SW 1271 (cell line): ENCODE measurements at places on chromosomes 7 and 10.

DNA sequence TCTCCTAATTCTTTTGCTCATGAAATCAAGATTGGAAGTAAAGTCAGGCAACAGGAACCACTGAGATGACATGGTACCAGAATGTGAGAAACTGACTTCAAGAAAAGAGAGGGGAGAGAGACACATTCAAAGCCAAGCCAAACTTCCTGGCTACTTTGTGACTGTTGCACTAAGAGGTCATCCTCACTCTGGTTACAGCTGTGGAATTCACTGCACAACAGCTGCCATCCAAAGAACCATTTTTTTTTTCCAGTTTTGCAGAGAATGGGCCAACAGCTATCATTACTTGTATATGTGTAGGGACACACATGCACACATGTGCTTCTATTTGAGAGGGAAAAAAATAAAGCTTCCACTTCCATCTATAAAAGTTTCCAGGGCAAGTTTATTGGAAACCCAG is 203.5 kb downstream of the GLI3 start:
- DNase-seq, result no peak

DNA sequence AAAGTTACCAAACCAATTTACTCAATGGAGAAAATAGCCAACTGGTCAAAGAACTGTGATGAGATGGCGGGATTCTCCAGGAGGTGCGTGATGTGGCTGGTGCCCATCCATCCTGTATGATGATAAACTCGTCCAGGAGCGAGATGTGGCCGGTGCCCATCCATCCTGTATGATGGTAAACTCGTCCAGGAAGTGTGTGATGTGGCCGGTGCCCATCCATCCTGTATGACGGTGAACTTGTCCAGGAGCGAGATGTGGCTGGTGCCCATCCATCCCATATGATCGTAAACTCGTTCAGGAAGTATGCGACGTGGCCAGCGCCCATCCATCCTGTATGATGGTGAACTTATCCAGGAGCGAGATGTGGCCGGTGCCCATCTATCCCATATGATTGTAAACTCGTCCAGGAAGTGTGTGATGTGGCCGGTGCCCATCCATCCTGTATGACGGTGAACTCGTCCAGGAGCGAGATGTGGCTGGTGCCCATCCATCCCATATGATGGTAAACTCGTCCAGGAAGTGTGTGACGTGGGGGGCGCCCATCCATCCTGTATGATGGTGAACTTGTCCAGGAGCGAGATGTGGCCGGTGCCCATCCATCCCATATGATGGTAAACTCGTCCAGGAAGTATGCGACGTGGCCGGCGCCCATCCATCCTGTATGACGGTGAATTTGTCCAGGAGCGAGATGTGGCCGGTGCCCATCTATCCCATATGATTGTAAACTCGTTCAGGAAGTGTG is 496.2 kb downstream of the DNAJB6 start:
- DNase-seq, result no peak

- no peak for DNase-seq
Measured at GRCh38 chr7:464454-465401, 54.9 kb downstream of the PDGFA start.

- DNase-seq, result no peak
Measured at GRCh38 chr10:34187201-34187600, 627.9 kb downstream of the PARD3 start.

DNA sequence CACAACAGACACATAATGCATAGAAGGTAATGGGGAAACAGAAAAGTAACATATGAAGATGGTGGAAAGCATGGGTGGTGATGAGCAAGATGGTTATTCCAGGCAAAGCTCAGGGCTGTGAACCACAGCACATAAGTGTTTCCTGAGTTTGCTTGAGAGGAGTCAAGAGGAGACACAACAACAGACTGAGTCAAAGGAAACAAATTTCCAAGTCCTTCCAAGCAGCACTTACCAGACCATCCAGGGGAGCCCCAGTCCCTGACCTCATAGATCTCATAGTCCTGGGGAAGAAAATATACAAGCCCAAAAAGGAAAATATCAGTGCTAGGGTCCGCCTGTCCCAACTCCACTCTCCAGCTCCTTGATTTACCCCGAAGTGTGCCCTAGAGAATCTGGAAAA is 216.6 kb upstream of the FZD1 start:
- no peak for DNase-seq

DNA sequence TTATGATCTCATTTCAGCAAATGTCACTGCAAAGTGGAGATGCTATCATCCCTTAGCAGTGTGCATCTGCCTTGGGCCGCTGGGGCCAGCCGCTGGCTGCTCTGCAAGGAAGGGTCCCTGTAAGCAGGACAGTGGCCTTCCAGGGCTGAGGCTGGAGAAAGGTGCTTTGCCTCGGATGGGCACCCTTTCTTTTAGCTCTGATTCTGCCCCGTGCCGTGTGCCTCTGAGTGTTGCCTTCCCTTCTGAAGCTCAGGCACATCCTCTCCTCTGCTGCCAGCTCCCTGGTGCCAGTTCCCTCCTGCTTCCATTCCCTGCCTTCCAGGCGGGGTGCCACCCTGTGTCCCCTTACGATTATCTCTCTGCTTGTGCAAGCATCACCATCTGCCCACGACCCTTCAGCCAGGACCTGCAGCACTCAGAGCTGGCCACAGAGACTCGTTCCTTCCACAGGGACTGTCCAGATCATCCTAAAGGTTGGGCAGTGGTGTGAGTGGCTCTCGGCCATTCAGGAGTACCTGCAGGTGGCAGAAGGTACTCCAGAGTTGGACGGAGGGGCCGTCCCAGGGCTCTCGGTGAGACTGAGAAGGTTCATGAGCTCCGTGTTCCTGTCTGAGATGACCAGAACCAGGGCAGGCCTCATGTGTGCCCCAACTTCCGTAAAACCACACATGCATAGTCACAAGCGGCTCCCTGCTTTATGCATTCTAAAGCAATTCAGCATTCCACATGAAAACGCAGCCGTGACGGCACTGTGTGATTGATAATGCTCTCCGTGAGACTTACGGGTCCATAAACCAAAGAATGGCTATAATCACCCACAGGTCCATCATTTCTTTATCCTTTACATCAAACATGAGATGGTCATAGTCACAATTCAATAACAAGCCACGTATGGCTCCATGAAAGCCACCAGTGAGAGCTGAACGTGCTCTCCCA is 371.4 kb downstream of the DNAJB6 start:
- no peak for DNase-seq

GRCh38 chr7:124323597-124323996 is 290.7 kb upstream of the TMEM229A start:
- no peak for DNase-seq

DNA sequence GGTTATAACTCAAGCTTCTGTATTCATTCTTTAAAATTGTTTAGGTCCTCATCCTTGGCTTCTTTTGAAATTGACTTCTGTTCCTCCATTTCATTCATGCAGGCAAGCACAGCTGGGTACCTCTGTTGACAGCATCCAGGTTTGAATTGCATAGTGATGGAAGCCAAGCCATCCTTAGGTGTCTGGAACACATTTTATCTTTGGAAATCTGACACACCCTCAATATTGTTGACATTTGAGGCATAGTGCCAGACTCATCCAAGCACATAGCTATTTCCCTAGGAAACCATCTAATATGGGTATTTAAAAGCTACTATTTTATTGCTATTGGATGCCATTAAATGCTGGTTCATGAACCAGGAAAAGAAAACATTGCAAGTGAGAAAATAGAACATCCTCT is 142.1 kb upstream of the PTPRZ1 start:
- no peak for DNase-seq

GRCh38 chr7:81469869-81470723 is 299.8 kb downstream of the HGF start:
- DNase-seq, result peak; percentile 64

DNA sequence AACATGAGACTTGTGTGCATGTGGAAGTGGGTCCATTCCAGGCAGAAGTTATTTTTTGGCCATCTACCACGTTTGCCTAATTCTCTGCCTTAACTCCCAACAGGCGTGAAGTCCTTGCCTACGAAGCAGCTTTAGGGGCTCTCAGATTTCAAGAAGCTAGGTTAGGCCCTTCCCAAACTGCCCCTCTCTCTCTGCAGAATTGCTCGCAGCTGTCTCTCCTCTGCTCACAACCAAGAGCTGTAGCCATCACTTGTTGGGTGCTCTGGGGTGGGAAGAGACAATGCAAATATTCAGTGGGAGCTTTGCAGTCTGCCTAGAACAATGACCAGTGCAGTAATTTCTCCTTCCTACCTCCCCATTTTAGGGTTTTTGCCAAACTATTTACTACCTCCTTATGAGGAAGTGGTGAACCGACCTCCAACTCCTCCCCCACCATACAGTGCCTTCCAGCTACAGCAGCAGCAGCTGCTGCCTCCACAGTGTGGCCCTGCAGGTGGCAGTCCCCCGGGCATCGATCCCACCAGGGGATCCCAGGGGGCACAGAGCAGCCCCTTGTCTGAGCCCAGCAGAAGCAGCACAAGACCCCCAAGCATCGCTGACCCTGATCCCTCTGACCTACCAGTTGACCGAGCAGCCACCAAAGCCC is 24.9 kb downstream of the CYP17A1 start:
- no peak for DNase-seq
